ENCODE measurements at places on chromosomes 12 and 14. TPM values are rescaled to one million over a fixed set of nuclear protein-coding genes. Genes with fewer than 3 reads are reported as not detected.

DNA sequence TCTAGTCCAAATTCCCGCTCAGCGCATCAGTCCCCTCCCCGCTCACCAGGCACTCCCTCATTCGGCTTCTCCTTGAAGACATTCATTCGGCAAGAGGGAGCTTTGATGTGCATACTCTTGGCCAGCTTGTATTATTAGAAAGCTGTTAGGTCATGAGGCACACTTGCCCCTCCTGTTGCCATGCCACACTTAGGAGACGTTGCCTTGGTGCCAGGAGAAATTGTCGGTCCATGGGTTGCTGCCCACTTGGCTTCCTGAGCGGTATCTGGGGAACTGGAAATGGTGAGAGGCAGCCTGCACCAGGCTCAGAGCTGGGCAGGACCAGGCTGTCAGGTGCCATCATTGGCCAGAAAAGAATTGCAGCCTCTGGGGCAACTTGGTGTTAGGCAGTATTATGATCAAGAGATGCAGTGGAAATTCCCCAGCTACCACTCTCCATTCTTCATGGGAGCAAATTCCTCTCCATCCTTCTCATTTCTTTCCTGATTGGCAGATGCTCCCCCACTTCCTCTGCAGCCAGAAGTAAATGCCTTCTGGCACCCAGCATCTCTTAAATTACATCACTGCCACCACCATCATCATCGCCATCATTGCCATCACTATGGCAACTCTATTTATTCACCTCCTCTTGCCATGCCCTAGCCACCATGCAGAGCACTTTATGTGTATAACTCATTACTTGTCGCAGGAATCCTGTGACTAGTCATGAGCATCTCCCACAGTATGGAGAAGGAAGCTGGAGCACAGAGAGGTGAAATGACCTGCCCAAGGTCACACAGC is 12.4 kb downstream of the CABP1 start:
- DNase-seq, result no peak

GRCh38 chr14:56322531-56322930 is 204.3 kb downstream of the PELI2 start:
- no peak for DNase-seq

DNA sequence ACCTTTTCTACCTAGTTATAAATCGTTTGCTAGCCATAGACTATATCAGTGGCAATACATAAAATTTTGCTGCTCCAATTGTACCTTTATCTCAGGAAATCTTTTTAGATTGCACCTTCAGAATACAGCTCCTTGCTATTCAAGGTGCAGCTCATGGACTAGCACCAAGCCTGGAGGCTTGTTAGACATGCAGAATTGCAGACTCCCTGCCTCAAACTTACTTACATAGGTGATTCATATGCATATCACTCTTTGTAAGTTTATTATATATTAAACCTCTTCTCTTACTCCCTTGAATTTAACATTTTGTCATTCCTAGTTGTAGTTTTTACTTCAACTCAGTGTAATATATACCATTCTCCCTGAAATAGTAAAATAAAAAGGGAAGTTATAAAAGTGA is 195.4 kb upstream of the PDZRN4 start:
- no peak for DNase-seq

GRCh38 chr14:69408331-69408960 is 10.0 kb downstream of the SLC39A9 start:
- no peak for DNase-seq

- no peak for DNase-seq
Observed at GRCh38 chr12:66072135-66072534, 58.4 kb downstream of the LLPH start.

The ANO4 gene
- total RNA-seq, result not detected

The JAG2 gene
- total RNA-seq, result 29.4 TPM

The BMP4 gene
- 11.0 TPM for total RNA-seq

Data from esophagus squamous epithelium (tissue), 5 donors.